Mammary epithelial cell (primary cell): ENCODE measurements at places on chromosomes 1 and 21. TPM values are rescaled to one million over a fixed set of nuclear protein-coding genes. Genes with fewer than 3 reads are reported as not detected.

DNA sequence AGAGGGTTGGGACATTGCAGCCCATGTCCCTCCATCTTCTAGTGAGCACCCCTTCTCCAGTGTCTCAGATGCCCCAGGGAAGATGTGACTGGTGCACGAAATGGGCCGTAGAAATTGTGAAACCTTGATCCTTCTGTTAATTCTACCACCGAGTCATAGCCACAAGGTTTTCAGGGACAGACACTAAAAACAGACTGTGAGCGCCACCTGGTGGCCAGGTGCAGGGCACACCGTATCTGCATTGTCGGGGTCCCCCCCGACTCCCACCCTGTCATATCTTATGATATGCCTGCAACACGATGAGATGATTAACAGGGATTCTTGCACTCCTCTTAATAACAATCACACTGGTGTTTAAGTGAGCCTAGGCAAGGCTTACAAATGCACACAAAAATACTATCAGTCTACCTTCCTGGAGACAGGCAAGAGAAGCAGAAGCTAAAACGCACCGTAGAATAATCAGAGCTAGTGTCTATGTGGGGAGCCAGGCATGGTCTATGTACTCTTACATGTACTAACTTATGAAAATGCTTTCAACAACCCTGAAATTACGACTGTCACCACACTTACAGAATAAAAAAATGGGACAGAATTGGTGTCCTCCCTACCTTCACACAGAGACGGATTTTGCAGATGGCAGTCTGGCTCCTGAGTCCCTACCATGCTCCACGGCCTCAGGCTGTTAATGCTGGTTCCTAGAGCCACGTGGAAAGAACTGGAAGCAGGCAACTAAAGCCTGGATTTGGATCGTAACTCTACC lies 57.9 kb downstream of the FHAD1 start:
- DNase-seq: peak; percentile 52

DNA sequence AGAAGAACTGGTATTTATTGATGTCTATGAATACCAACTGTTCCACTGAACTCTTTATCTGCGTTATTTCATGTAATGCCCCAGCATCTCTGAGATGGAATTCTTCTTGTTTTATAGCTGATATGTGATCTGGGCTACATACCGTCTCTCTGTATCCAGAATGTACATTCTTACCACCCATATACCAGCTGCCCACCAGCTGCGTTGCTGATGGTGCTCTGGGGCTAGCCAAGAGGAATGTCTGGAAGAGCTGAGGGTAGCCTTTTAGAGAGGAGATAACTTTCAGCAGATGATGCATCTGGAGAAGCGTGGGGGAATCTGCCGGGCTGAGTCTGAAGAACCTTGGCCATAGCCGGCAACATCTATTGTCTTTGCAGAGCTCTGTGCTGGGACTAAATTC lies 137.5 kb downstream of the RYR2 start:
- DNase-seq: no peak

DNA sequence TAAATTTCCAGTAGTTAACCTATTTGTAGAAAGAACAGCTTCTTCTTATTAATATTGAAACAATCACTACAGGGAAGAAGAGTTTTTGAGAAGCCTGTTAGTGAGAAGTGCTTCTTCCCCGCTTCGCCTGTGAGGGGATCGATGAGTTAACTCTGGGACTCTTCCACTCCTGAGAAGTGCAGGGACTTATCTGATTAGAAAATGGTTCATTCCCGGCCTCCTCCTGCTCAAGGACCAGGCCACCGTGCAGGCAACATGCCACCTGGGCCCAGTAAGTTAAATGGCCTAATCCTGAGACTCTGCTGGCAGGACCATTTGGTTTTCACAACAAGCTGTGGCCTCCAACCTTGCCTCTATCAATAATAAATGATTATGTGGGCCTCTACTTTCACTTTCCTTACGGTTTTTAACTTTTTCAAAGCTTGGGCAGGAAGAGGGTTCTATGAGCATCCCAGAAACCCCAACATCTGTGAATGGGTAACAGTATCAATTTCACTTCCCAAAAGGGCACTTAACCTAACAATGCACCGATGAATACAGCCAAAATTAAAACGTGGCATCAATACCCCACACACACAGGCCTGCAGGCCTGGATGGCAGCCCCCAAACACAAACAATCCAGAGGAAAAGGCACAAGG lies 33.1 kb downstream of the SIPA1L2 start:
- no peak for DNase-seq

DNA sequence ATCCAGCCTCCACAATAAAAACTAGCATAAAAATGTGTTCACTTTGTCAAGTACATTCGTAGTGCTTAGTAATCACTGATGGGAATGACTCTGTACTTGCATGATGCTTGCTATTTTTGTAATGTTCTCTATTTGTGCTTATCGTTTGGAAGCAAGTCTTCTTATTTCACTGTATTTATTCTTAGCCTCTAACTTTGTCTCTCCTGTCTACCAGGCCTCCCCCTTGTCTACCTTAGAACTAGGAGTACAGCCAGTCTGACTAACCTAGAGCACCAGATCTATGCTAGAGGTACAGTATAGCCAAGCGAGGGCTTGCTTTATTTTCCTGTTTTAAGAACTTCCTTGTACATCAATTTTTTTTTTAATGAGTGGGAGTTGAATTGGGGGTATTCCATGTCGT lies 108.2 kb downstream of the VPS13D start:
- DNase-seq: no peak

- no peak for DNase-seq
Measured at GRCh38 chr1:221230605-221231004, 351.4 kb downstream of the HLX start.

GRCh38 chr1:201896951-201897391 lies 8.3 kb downstream of the SHISA4 start:
- peak; percentile 64 for DNase-seq

GRCh38 chr21:24025101-24025500 lies 1582.2 kb downstream of the MRPL39 start:
- no peak for DNase-seq

DNA sequence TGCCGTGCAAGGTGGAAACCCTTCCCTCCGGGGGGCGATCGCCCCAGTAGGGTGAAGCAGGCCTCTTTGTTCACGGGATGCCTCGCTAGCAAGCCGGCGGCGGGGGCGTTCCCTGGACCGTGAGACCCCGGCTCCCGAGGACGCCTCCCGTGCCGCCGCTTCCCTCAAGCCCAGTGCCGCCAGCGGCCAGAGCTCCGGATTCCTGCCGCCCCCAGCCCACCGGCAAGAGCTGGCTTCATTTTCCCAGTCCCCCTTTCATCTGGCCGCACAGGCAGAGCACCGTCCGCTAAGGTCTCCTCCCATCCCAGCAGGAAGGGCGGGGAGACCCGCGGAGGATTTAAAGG lies 16.3 kb downstream of the IER5 start:
- no peak for DNase-seq

- no peak for DNase-seq
Measured at GRCh38 chr1:116228511-116228910, 117.3 kb downstream of the MAB21L3 start.

GRCh38 chr1:116309090-116309870 lies 63.8 kb upstream of the ATP1A1 start:
- DNase-seq: peak; percentile 61

GRCh38 chr1:213251972-213252371 lies 200.9 kb downstream of the RPS6KC1 start:
- DNase-seq: no peak

DNA sequence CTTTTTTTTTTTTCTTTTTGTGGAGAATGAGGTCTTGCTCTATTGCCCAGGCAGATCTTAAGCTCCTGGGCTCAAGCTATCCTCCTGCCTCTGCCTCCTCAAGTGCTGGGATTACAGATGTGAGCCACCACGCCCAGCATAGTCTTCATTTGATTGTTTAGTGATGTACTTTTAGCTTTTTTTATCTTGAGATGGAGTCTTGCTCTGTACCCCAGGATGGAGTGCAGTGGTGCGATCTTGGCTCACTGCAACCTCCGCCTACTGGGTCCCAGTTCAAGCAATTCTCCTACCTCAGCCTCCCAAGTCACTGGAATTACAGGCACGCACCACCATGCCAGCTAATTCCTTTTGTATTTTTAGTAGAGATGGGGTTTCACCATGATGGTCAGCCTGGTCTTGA lies 24.0 kb upstream of the LRRC3 start:
- DNase-seq: no peak

DNA sequence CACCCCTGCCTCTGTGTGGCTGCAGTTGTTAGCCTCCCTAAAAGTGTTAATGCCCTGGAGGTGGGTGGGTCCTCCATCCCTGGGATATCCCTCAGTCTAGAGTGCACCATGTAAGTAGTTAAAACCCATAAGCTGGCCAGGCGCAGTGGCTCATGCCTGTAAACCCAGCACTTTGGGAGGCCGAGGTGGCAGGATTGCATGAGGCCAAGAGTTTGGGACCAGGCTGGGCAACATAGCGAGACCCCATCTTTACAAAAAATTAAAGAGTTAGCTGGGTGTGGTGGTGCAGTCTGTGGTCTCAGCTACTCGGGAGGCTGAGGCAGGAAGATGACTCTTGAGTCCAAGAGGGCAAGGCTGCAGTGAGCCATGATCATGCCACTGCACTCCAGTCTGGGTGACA lies 10.3 kb downstream of the MYOC start:
- no peak for DNase-seq

- DNase-seq: peak; percentile 38
Measured at GRCh38 chr1:235898126-235898525, 31.4 kb upstream of the LYST start.

DNA sequence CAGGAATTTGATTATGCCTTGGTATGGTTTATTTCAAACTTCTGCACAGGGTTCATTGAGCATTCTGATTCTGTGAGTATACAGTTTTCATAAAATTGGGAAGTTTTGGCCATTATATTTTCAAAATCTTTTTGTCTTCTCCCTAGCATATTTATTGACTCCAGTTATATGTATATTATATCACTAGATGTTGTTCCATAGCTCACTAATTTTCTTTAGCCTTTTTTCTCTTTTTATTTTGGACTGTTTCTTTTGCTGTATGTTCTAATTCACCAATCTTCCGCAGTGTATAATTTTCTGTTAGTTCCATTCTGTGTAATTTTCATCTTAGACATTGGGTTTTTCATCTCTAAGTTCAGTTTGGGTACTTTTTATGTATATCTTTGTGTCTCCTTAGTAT lies 31.9 kb downstream of the ZMYM4 start:
- DNase-seq: no peak

Gene SLC5A9
- not detected in 2 replicates for total RNA-seq

Gene FAM151A
- total RNA-seq: 0.14 TPM in 1 of 2 replicates, not detected in the other

Gene PADI2
- total RNA-seq: 0.53 and 1.3 TPM in 2 replicates

Gene MOV10
- 65.7 and 76.0 TPM in 2 replicates for total RNA-seq

Gene CCNL2
- 140 and 165 TPM in 2 replicates for total RNA-seq

Gene TMEM35B
- 11.8 TPM for total RNA-seq

Gene HES4
- 4.2 and 6.4 TPM in 2 replicates for total RNA-seq

Gene GJA9
- 0.21 TPM in 1 of 2 replicates, not detected in the other for total RNA-seq

Gene GBP6
- 1.0 and 3.7 TPM in 2 replicates for total RNA-seq
